Neural progenitor cell (in vitro differentiated cells): ENCODE measurements at places on chromosomes 1 and 21. TPM values are rescaled to one million over a fixed set of nuclear protein-coding genes. Genes with fewer than 3 reads are reported as not detected.

Gene TSPAN1
- not detected in 2 replicates for total RNA-seq

Gene GLIS1
- total RNA-seq: not detected in 2 replicates

Gene RNU1-2
- under 0.01 TPM in 2 replicates for total RNA-seq

Gene LORICRIN
- not detected in 2 replicates for total RNA-seq

Gene POMGNT1
- total RNA-seq: 55.7 and 73.4 TPM in 2 replicates

Gene PIGR
- total RNA-seq: not detected in 2 replicates

Gene CCDC27
- not detected in 2 replicates for total RNA-seq

Gene C2CD4D
- total RNA-seq: 0.12 TPM in 1 of 2 replicates, not detected in the other

Gene TRABD2B
- total RNA-seq: 0.09 and 0.34 TPM in 2 replicates

DNA sequence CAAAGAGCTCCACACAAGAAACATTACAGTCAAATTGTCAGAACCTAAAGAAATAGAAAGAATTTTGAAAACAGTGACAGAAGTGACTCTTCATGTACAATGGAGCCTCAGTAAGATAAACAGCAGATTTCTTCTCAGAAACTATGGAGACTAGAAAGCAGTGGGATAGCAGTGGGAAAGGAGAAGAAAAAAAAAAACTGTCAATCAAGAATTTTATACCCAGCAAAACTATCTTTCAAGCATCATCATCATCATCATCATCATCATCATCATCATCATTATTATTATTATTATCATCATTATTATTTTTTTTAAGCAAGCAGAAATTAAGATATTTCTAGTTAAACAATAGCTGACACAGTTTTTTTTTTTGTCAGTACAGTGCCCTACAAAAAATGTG is 24.2 kb downstream of the CEP170 start:
- peak; percentile 12 for DNase-seq

- DNase-seq: peak; percentile 39
Observed at GRCh38 chr1:172826096-172826741, 167.3 kb downstream of the FASLG start.

GRCh38 chr1:178954325-178954690 is 71.4 kb upstream of the FAM20B start:
- DNase-seq: no peak

- no peak for DNase-seq
Observed at GRCh38 chr1:100292711-100293110, 26.7 kb downstream of the RTCA start.

GRCh38 chr1:165365341-165365740 is 8.8 kb upstream of the LMX1A start:
- DNase-seq: no peak

- DNase-seq: peak; percentile 69
Observed at GRCh38 chr1:36322786-36323635, 434 bp downstream of the EVA1B start.

DNA sequence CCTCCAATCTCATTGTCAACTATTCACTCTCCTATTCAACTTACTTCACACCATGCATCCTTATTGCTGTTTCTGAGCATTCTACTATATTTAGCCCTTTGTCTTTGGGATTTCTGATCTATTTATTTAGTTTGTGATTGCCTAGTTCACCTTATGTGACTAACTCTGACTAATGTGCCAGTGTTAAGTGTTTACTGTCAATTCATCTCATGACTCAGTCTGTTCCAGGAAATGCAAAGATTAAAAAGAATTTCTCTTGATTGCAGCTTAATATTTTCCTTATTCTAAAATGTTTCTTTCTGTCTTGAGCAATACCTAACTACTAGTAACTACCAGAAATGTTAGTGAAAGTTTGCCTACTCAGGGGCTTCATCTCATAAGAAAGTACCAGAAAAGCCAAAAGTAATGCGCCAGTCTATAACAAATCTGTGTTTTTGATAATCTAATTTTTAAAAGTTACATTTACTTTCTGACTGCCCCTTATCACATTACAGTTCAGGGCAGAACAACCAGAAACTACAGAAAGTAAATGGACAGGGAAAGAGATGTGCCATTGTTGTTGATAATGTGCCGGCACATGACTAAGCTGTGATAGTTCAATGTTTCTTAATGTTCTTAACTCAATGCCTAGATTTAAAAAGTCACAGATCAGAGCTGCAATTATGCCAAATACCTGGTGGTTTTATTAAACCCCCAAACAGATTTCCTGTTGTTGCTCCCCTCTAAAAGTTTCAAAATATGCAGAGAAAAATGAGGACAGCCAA is 556.5 kb downstream of the PTBP2 start:
- no peak for DNase-seq

DNA sequence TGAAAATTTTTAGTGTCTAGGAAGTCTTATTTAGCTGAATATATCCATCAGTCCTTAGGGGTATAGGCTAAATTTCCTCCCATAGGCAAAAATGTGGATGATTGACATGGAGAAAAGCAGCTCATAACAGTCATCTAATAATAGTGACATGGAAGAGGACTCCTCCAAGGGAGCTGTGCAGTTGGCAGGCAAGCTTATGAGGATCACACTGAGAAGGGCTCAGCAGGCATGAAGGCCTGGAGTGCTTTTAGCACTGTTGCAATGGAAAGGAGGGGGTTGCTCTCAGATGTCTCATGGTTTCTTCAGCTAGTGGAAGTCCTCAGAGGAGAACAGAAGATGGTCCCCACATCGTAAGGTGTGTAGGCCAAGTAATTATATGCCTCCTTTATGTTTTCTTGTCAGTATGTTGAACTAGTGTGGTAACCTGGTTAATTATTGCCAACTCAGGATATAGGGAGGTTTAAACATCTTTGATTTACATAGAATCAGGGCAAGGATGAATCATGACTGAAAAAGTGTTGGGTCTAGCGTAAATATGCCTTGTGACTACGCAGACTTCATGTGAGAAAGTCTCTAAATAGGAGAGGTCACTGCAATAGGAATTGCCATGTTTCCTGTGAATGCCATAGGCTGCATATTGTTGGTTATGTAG is 18.9 kb downstream of the VN1R5 start:
- no peak for DNase-seq

GRCh38 chr21:41885341-41886024 is 6.3 kb upstream of the PRDM15 start:
- DNase-seq: no peak

DNA sequence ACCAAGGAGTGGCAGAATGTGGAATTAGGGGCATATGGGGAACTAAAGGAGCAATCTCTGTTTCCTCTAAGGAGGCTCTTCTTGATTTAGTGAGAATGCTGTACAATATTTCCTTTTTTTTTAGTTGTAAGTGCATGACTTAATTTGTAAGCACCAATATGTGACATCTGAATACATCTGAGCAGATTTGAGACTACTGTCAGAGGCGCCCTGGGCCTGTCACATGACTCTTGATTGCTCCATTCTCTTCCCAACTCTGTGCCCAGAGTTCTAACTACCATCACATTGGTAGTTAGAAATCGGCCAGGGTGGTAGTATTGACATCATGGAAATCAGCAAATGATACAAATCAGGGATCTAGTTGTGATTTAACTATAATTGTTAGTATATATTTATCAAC is 110.1 kb upstream of the LMO4 start:
- no peak for DNase-seq

DNA sequence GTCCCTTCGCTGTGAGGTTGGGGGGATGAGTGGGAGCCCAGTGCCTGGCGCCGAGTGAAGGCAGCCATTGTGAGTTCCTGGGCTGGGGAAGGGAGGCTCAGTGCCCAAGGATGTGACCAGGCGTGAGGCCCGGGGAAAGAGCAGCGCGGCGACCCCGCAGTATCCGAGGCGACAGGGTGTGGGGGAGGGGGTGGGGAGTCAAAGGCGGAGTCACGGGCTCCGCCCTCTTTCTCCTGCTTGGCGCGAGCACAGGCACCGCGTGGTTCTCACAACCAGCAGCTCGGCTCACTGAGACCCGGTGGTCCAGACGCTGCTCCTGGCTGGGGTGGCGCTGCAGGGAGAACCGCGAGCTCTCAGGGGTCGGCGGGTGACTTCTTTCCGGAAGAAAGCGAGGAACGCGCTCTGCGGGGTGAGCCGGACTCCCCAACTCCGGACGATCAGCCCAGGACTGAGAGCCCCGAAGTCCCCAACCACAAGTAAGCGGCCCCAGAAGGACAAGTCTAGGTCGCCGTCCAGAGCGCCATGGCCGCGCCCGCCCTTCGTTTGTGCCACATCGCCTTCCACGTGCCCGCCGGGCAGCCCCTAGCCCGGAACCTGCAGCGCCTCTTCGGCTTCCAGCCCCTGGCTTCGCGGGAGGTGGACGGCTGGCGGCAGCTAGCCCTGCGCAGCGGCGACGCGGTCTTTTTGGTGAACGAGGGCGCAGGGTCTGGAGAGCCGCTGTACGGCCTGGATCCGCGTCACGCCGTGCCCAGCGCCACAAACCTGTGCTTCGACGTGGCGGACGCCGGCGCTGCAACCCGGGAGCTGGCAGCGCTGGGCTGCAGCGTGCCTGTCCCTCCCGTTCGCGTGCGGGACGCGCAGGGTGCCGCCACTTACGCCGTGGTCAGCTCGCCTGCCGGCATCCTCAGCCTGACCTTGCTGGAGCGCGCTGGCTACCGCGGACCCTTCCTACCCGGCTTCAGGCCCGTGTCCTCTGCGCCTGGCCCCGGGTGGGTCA is at the start of gene HPDL:
HPDL (plus strand) TSS at position 269 of the 997 bp plus-strand sequence; CDS start at position 523, 254 bp downstream.
- peak; percentile 77 for DNase-seq
